Fibroblast of villous mesenchyme (primary cell): ENCODE measurements at places on chromosomes 11 and 22. TPM values are rescaled to one million over a fixed set of nuclear protein-coding genes. Genes with fewer than 3 reads are reported as not detected.

The RIMBP3C gene
- total RNA-seq, result 0.43 and 0.64 TPM in 2 replicates

The C11orf16 gene
- not detected in 2 replicates for total RNA-seq

The ATG2A gene
- 12.1 and 13.2 TPM in 2 replicates for total RNA-seq

The CALCA gene
- not detected in 2 replicates for total RNA-seq

The IGLL1 gene
- not detected in 2 replicates for total RNA-seq

The MS4A8 gene
- total RNA-seq, result under 0.01 TPM in 1 of 2 replicates, not detected in the other

The THRSP gene
- not detected in 2 replicates for total RNA-seq

The TTC12 gene
- 16.0 and 21.9 TPM in 2 replicates for total RNA-seq

The SLC22A24 gene
- total RNA-seq, result not detected in 2 replicates

The KCNA4 gene
- not detected in 2 replicates for total RNA-seq

The SLC22A8 gene
- total RNA-seq, result not detected in 2 replicates

The MUC5B gene
- not detected in 2 replicates for total RNA-seq

The KRTAP5-1 gene
- total RNA-seq, result not detected in 2 replicates

The CALCB gene
- total RNA-seq, result not detected in 2 replicates

The APOL1 gene
- total RNA-seq, result 12.9 and 21.6 TPM in 2 replicates

The PANX3 gene
- total RNA-seq, result under 0.01 TPM in 1 of 2 replicates, not detected in the other

The ANGPTL5 gene
- total RNA-seq, result not detected in 2 replicates

The OR5M10 gene
- total RNA-seq, result not detected in 2 replicates
